Esophagus squamous epithelium (tissue), 5 donors: ENCODE measurements at places on chromosomes 2 and 18.

DNA sequence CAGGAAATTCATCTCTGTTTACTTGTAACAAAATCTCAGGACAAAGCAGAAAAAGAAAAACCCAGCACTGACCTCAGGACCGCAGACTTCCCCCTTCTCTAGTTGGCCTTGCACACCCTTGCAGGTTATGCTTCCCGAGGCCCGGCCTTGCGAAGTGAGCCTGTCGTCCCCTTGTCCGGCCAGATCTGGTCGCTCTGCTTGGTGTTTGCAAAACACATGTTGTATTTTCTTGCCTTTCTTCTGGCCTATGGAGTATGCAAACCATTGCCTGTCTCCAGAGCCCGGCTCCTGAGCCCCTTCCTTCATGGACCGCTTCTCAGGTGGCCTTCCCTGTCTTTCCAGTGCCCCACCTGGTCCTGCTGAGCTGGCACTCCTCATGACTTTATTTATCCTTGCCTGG is 4.8 kb downstream of the IMPA2 start:
- DNase-seq: no peak

DNA sequence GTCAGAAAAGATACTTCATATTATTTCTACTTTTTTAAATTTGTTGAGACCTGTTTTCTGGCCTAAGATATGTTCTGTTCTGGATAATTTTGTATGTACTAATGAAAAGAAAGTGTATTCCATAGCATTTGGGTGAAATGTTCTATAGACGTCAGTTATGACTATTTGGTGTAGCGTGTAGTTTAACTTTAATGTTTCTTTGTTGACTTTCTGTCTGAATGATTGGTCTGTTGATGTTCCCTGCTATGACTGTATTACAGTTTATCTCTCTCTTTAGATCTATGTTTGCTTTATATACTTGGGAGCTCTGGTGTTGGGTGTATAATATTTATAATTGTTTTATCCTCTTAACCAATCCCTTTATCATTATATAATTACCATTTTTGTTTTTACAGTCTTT is 352.4 kb downstream of the PTPRM start:
- DNase-seq: no peak

GRCh38 chr18:79944746-79945117 is 6.7 kb downstream of the SLC66A2 start:
- DNase-seq: no peak

- no peak for DNase-seq
These were observed 59.8 kb upstream of the LYPD6B start for GRCh38 chr2:148978706-148979105.

GRCh38 chr2:147463881-147464520 is 380.8 kb upstream of the ACVR2A start:
- no peak for DNase-seq

- DNase-seq: no peak
These were observed 102.9 kb downstream of the KLHL29 start for GRCh38 chr2:23487735-23488492.

GRCh38 chr2:229408356-229408755 is 137.3 kb upstream of the PID1 start:
- DNase-seq: no peak

GRCh38 chr2:103860016-103860415 is 993.9 kb upstream of the POU3F3 start:
- DNase-seq: no peak

- no peak for DNase-seq
These were observed 223.5 kb downstream of the NEDD4L start for GRCh38 chr18:58267493-58267892.

DNA sequence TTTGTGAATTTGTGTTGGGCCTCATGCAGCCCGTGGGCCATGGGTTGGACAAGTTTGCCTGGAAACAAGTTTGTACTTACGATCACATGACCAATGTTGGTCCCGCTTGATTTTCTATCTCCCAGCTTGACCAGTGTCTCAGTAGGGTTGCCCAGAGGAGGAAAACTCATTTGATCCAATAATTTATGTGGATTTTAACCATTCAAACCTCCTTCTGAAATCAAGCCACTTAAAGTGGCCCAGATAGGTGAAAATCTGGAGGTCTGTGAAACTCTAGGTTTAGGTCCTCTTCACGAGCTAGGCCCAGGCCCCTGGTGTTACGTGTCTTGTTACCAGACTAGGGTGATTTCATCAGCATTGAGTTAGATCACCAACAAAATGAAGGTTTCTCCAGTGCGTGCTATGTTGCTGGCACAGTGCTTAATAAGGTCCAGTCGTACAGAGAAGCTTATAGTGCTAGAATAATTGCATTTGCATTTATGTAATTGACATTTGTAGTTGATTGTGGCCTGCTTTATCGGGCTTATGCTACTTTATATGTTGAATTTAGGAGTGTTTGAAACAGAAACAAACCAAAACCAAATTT is 4.4 kb downstream of the ACTR2 start:
- no peak for DNase-seq

DNA sequence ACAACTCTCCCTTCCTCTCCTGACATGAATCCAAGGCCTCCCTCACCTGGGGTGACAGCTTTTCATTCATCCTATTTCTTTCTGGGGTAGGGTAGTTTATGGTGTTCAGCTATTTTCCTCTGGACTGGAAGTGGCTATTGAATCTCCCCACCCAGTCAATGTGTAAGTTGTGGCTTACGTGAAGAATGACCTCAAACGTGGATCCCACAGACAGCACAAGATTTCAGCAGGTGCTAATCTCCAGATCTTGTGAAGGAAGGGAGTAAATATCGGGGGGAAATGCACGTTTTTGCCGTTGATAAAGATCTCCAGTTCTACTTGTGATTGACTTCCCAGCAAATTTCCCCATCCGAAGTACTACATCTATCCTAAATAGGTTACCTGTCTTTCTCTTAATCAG is 71.4 kb upstream of the THOC1 start:
- no peak for DNase-seq

DNA sequence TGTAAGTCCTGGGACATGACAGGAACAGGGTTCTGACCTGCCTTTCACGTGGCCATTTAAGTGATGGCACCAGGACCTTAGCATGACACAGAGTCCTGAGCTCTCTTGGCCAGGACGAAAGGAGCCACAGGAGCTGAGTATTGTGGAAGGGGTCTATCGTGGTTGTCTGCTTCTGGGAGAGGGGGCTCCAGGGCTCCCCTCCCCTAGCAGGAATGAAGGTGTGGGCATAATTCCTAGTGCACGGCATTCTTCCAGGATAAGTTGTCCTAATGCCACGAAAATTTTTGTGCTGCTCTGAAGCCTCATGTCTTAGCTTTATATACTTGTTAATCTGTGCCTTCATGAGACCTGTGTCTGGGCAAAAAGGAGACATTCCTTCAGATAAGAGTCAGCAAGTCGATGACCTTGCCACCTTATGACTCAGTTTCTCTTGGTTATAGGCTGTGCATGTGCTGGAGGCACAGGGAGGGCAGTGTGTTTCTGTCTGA is 17.1 kb downstream of the GATA6 start:
- no peak for DNase-seq

DNA sequence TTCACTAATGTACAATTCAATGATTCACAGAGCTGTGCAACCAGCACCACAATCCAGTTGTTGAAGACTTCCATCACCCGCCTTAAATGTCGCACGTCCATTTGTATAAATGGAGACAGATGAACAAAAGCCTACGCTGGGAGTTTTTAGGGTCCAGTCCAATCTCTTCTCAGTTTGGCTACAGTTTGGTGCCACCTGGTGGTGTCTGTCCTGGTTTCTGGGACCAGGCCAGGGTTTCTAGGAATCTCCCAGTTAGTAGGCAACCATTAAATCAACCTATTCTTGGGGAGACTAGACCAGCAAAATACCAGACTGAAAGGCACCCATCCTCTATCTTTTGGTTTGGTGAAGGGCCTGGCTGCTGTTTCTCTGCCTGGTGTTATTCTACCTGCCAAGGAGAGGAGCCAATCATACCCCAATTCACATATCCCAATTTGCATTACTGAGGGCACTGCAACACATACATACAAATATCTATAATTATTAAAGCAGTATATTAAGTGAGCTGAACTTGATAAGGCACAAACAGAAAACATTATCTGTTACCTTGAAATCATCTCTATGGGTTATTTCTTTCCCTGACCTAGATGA is 3.2 kb upstream of the DDX1 start:
- no peak for DNase-seq

DNA sequence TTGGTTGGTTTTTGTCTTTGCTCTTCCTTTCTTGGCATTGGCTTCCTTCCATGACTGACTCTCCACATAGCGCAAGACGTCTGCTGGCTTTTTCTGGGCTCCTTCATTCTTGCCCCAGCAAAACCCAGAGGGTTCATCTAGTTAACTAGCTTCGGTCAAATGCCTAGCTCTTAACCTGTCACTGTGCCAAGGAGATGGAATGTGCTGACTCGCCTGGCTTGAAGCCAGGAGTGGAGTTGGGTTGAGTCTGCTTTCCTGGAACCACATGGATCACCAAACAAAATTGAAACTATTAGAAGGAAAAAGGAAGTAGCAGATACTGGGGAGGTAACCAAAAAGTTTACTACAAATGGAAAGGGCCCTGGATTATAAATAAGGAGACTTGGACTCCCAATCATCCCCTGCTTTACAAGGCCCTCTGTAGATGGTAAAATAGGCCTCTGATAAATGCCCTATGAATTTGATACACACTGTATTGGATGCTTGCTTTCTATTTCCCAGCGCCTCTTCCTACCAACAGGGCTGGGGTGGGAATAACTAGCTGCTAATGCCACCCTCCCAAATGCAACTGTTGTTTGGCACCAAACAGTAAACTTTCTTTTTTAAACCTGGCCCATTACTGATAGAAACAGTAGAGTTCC is 11.3 kb downstream of the MALT1 start:
- no peak for DNase-seq

GRCh38 chr2:113171334-113172075 is 2.3 kb upstream of the PSD4 start:
- no peak for DNase-seq

GRCh38 chr2:171952276-171952675 is 30.0 kb downstream of the HAT1 start:
- DNase-seq: no peak

GRCh38 chr2:36352701-36353100 is 2.9 kb upstream of the CRIM1 start:
- no peak for DNase-seq

DNA sequence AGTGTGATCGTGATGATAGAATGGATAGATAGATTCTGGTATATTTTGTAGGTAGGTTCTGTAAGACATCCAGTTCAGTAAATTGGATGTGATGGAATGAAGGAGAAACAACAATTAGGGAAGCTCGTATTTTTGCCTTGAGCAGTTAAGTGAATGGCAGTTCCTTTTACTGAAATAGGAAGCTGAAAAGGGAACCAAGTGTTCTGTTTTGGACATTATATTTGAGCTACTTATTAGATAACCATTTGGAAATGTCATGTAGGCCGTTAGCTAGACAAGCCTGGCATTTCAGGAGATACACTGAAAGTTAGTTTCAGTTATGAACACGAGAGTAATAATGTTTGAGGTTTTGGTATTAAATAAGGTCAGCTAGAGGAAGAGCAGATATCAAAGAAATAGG is 41.5 kb downstream of the MARCHF7 start:
- no peak for DNase-seq

DNA sequence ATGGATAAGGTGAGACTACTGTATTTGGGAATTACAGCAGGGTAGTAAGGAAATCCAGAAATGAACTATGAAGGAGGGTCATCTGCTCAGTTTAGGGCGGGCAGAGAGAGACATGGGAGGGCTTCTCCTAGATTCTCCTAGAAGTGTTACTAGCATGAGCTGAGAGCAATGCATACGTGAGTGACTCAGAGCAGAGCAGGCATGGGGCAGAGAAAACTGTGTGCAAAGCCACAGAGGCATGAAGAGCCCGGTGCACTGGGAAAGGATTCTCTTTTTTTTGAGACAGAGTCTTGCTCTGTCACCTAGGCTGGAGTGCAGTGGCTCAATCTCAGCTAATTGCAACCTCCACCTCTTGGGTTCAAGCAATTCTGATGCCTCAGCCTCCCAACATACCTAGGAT is 116.2 kb downstream of the SOCS6 start:
- no peak for DNase-seq

GRCh38 chr2:197838036-197838435 is 33.6 kb downstream of the PLCL1 start:
- DNase-seq: no peak

DNA sequence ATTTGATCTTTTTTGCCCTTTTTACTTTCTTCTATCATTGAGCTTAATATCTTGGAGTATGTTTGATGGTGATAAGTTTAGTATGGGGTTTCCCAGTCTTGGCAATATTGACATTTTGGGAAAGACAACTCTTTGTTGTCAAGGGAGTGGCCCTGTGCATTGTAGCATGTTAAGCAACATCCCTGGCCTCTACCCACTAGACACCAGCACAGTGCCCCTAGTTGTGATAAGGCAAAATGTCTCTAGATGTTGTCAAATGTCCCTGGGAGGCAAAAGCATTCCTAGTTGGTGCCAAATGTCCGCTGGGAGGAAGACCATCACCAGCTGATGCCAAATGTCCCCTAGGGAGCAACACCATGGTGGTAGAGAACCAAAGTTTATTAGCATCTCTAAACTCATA is 28.2 kb downstream of the GULP1 start:
- no peak for DNase-seq

DNA sequence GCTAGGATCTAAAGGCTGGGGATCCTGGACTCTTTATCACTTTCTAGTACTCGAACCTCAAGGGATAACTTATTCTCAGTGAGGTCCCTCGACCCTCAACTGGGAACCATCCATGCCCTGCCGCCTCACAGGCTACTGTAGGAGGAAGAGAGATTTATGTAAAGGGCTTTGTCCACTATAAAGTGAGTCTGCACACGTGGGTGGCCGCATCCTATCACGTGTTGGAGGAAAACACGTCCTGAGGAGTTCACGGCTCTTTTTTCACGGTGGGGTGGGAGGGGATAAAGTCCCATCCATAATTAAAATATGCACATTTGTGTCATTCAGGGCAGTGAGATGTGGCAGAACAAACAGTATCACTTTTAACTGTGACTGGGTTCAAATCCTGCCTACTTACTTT is 176.6 kb downstream of the KLHL29 start:
- no peak for DNase-seq

DNA sequence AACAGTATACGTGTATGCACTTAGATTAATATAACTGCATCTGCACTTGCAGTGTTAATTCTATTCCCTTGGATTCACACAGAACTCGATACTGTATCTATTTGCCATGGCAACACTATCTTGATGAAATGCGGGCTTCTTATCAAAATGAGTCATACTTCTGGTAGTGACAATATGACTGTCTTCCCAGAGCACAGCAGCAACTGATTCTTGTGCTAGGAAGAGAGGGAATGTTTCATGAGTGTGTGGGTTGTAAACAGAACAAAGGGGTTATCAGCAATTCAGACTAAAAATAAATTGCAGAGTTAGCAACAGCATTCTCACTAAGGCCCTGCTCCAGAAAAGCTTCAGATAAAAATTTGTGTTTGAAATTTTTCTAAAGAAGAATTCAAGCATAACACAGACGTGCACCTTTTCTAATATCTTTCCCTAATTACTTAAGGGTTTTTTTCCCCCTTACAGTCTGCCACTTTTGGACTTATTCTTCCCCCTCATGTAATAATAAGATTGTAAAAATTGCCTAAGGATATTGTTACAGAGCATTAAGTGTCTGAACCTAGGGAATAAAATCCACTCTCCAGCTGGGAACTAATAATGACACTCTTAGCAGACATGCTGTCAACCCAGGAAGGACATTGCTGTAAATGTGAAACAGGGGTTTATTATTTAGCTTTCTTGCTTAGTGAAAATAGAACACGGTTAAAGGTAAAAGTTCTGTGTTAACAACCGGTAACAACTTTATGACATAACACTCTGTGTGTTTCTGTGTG is 99.9 kb upstream of the SLC38A11 start:
- DNase-seq: no peak

- no peak for DNase-seq
These were observed 248.5 kb upstream of the RND3 start for GRCh38 chr2:150735894-150736498.
